Caco-2 (cell line): ENCODE measurements at places on chromosomes 3 and 15. TPM values are rescaled to one million over a fixed set of nuclear protein-coding genes. Genes with fewer than 3 reads are reported as not detected.

DNA sequence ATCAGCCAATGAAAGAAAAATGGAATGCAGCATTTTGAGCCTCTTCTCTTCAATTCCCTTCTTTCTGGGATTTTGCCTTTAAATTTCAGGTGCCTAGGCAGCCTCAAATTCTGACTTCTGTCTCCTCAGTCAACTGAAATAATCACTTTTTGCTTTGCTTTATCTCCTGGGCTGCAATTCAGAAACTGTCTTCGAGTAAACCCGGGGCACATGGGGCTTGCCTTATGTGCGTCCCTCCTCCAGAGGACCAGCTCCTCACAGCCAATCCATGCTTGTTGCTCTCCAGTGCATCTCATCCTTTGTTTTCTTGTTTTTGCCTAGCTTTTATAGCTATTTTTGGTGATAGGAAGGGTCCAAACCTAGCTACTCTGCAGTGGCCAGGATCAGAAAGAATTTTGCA lies 8.8 kb downstream of the RTP3 start:
- DNase-seq, result no peak

DNA sequence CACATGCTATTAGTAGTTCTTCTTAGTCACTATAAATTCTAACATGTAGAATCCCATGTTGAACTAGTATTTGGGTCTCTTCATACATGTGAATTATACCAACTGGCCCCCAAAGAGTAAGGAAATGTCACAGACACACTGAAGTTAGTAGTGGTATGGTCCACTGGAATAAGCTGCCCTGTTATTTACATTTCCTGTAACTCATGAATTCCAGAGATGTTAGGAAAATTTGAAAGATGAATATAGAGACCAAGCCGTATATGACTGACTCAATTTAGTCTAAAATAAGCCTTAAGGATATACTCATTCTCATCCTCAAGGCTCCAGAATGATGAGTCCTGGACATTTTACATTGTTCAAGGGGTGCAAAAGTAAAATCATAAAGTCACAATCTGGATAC lies 81.2 kb downstream of the FBXL22 start:
- no peak for DNase-seq

DNA sequence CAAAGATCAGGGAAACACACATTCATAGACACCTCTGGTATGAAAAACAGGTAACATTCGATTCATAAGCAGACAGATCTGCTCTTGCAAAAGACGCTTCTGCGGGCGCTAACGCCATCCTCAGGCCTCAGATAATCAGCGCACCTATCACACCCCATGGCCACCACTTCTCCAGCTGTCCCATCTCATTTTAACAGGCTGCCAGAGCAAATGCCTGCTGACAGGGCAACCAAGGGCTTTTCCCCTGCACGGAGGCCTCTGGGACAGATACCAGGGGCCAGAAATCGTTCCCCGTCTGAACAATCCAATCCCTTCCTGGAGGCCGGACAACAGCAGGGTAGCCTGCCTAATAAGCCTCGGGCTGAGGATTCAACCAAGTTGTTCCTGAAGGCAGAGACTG lies 15.2 kb downstream of the ABCC5 start:
- DNase-seq, result no peak

DNA sequence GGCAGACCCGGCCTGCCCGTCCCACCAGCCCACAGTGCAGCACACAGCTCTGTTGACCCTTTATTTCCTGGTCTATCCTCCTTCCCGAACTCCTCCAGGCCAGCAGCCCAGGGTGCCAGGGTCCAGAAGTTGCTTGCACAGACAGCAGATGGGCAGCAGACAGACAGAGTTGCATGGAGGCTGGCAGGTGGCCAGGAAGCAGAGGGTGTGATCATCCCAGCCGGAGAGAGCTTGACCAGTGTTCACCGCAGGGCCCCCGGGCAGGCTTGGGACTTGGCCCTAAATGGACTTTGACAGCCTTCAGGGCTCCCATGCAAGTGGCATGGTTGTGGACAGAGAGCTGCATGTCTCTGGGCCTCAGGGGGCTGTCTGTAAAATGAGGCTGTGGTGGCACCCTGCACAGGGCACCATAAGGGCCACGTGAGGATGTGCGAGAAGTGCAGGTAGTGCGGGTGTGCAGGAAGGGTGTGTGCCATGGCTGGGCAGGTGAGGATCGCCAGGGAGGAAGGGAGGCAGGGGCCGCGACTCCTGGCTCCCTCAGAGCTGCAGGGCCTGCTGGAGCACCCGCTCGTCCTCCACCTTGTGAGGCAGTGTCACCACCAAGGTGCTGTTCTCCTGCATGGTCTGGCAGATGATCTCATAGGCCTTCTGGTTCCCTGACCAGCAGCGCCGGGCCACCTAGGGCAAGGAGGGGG lies 6.3 kb upstream of the ZXDC start:
- no peak for DNase-seq

SPESP1 gene
- not detected in 2 replicates for total RNA-seq

RLBP1 gene
- total RNA-seq, result not detected in 2 replicates

ZBTB20 gene
- 12.8 and 16.5 TPM in 2 replicates for total RNA-seq

NGLY1 gene
- total RNA-seq, result 27.1 and 28.7 TPM in 2 replicates

MUSTN1 gene
- 1.8 TPM in 1 of 2 replicates, not detected in the other for total RNA-seq

GHSR gene
- not detected in 2 replicates for total RNA-seq
